ENCODE measurements at places on chromosomes 16 and 17.

DNA sequence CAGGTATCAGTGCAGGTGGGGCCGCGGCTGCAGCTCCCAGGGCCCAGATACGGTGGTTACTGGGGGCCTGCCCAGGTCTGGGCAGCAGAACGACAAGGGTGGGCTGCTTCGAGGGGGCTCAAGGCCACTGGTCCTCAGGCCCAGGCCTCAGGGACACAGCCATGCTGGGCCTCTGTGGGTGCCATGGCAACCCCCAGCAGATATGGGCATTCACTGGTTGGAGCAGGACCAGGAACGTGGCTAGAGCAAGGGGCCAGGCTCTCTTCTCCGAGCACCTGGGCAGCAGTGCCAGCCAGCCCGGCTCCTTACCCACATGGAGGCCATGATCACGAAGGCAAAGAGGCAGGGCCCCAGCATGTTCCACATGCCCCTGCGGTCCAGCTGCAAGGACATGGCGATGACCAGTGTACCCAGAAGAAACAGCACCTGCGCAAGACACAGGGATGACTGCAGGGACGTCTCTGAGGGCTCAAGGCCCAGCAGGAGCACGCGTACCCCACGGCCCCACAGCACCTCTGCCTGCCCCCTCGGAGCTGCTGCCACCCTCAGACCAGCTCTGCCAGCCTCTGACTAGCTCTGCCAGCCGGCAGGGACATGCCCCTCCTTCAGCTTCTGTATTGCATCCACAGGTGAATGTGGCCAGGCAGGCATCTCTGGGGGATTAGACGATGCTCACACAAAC, 2.1 kb upstream of the MRPL28 start:
- DNase-seq, result no peak

- DNase-seq, result no peak
Measured at GRCh38 chr17:52298881-52299280, 140.4 kb upstream of the CA10 start.

DNA sequence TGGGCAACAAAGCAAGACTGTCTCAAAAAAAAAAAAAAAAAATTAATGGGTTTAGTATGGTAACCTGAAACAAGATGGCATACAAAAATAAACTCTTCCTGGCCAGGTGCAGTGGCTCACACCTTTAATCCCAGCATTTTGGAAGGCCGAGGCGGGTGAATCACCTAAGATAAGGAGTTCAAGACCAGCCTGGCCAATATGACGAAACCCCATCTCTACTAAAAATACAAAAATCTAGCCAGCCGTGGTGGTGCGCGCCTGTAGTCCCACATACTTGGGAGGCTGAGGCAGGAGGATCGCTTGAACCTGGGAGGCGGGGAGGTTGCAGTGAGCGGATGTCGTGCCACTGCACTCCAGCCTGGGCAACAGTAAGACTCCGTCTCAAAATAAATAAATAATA, 55.7 kb downstream of the PAFAH1B1 start:
- no peak for DNase-seq

DNA sequence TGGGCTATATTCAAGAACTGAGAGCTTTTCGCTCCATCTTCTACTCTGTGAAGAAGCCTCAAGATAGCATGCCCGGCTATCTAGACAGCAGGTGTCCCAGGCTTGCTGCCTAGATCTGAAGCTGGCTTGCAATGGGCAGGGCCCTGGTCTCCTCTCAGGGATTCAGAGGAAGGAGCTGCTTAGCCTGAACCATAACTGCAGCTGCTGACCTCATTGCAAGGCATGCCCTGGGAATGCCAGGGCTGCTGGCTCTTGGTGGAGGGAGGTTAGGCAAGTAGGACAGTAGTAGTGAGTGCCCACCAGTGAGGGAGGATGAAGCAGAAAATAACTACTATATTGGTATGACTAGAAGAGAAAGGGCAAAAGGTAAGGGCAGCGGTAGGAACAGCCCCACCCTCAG, 21.3 kb upstream of the SLC35B1 start:
- DNase-seq, result no peak

GRCh38 chr16:55370762-55371482, 46.9 kb downstream of the IRX6 start:
- DNase-seq, result no peak

DNA sequence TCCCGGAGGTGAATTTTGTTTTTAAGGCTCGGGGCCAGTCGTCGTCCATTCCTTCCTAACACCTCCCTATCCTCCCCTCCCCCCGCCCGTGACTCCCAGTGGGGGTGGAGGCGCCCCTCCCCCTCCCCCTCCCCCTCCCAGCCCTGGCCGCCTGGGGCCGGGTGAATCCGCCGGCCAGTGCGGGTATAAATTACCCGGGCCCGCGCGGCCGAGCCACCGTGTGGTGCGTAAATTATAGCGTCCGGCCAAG, 2.0 kb upstream of the GSE1 start:
- peak; percentile 45 for DNase-seq

DNA sequence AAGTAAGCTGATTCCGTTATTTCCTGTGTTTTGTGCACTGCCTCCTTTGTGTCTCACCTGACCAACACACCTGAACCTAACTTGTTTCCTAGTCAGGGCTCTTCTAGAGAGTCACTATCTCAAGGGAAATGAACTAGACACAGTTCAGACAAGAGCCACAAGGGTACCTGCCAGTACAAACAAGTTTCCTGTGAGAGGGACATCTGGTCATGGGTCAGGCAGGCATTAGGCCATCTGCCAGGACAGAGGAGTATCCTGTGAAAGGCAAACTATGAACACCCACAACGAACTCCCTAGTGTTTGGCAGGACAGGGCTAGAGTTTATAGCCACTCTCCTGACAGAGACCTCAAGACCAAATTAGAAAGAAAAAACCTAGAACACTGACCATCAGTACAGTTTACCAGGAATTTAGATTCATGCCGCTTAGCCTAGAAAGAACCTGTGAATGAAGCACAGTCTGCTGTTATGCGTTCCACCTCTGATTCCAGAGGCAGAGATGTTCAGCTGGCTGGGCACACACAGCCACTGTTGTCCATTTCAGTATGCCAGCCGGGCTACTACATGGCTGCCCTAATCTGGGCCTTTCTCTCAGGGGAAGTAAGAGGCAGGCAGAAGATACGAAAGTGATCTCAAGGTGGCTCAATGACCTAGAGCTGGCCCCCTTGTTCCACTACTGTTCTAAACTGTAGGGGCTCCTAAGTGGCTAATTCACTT, 20.7 kb upstream of the GLG1 start:
- DNase-seq, result no peak

DNA sequence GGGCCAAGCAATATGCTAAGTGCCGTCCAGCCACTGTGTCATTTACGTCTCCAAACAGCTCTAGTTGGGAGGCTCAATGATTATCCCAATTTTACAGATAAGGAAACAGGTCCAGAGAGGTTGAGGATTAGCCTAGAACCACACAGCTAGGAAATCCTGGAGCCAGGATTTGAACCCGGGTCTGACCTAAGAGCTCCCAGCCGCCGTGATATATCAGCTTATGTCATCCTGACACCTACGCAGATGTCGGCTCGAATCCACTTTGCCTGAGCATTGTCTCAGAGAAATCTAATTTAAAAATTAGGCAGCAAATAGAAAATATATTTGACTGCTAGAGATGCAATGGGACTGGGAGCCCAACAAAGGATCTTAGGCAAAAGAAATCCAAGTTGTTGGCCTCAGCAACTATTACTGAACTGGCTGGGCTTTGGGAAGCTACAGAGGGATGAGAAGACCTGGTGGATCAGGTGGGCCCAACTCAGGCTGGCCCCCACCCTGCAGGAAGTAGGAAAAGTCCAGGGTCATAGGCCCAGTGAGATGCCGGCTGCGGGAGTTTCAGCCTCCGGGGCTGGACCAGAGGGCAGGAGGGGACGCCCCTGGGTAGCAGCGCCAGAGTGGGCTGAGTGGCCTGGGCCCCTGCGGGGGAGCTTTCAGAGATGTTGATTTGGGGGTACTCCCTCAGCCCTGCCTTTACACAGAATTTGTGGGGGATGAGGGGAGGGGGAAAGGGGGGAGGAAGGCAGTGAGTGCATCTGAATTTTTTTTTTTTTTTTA, 35.1 kb upstream of the IL21R start:
- no peak for DNase-seq

DNA sequence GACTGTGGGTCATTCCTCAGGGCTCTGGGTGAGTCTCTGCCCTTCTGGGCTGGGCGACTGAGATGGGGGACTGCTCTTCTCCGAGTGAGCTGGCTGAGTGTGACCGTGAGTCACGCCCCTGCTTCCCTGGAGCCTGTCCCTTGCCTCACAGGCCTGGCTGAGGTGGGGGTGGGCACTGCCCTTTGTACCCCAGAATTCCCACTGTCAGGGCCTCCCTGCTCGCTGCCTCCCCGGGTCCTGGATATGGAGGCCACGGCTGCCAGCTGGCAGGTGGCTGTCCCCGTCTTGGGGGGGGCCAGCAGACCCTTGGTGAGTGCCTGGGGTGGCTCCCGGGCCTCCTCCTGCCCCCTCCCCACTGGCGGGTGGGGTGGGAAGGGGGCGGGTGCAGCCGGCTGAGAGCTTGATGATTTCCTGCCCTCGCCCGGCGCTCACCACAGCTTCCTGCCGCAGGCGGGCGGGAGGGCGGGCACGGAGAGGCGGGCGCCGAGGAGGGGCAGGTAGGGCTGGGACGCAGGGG, at the start of gene LAT:
LAT (plus strand) TSS at position 434 of the 517 bp plus-strand sequence. CDS start 366 bp downstream, outside the sequence.
- DNase-seq, result peak; percentile 79
